ENCODE measurements at places on chromosomes 5 and 9.

DNA sequence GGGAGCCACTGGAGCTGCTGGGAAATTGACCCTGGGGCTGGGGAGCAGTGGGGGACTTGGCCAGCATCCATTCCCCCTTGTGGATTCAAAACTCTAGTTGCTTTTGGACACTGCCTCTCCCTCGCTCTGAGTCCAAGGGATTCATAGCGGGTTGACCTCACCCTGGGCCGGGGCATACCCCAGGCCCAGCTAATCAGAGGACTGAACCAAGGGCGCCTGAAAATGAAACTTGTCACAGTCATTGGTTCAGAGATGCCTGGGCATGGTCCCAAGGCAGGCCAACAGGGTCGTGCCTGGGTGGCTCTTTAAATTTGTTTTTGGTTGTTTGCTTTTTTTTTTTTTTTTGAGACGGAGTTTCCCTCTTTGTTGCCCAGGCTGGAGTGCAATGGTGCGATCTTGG lies 22.6 kb downstream of the STK10 start:
- no peak for DNase-seq

- DNase-seq: no peak
Measured at GRCh38 chr9:131306397-131307004, 17.0 kb downstream of the PLPP7 start.

- no peak for DNase-seq
Measured at GRCh38 chr5:58300346-58300895, 159.5 kb downstream of the PLK2 start.

DNA sequence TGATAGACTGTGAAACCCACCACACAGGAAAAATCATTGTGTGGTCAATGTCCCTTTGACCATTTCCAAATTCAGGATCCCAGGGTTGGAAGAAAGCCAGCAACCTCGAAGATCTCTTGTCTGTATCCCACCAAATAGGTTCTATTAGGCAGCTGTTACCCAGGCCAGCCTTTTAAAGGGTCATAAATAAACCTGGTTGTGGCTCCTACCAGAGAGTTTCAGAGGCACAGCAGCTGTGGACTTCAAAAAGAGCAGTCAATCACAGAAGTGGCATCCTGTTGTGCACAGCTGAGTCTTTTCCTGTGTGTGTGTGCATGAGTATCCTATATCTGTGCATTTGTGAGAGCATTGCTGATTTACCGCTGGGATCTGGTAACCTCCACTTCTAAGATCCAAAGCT lies 23.7 kb upstream of the OR2S2 start:
- no peak for DNase-seq

- DNase-seq: no peak
Measured at GRCh38 chr9:6818292-6818922, 60.6 kb downstream of the KDM4C start.

All from NCI-H1930 (cell line).